ENCODE measurements at places on chromosomes 2 and 18.

DNA sequence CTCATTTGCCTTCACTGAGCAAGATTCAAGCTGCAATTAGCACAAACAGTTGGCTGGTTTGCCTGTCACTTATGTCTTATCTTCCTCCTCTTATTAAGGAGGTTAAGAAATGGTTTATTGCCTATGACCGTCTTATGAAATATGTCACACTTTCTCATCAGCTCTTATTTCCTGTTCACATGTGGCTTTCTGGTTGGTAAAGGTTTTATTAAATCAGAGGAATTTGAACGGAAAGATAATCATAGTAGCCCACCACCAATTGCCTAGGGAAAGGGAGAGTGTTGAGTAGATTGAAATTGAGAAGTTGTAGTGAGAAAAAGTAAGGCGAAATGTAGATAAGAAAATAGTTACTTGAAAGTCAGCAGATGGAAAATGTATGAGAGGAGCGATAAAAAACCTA is 4.2 kb upstream of the IL1R1 start:
- DNase-seq = no peak

GRCh38 chr2:229044581-229044980 is 226.5 kb downstream of the PID1 start:
- no peak for DNase-seq

- DNase-seq = no peak
These were observed 281.6 kb upstream of the CRIM1 start for GRCh38 chr2:36074008-36074407.

DNA sequence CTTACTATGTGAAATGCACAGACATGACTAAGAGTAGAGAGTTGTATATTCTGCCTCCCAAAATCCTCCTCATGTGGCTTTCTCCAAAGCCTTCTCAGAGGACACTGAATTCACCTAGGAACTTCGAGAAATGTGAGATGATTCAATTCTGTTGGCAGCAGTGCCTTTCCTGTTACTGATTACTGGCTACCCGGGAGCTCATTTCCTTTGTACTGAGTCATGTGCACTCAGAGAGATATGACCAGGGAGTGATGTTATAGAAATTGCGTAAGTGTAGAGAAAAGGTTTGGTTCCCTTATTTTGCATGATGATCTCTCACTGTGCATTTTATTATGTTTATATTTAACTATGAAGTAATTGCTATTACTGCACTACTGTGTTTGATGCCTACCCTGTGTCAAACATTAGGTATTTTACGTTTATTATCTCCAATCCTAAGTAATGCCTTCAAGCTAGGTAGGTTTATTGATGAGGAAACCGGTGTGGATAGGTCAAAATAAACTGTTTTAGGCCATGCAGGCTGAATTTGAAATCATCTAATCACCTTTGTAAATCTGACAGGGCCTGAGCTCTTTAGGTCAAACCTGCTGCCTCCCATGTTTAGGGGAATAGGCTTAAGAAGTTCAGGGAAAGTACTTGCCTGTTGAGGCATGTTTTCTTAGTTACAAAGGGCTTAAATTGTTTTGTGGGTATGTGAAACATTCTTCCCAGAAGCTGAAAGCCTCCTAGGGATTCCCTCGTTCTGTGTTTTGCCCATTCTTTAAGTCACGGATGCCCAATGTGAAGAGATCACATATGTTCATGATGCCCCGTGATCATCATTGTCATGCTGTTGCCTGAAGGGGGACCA is 86.8 kb downstream of the FMNL2 start:
- DNase-seq = no peak

- DNase-seq = no peak
These were observed 129.4 kb upstream of the DAPL1 start for GRCh38 chr2:158665536-158666302.
